ENCODE measurements at places on chromosomes 4 and X.

DNA sequence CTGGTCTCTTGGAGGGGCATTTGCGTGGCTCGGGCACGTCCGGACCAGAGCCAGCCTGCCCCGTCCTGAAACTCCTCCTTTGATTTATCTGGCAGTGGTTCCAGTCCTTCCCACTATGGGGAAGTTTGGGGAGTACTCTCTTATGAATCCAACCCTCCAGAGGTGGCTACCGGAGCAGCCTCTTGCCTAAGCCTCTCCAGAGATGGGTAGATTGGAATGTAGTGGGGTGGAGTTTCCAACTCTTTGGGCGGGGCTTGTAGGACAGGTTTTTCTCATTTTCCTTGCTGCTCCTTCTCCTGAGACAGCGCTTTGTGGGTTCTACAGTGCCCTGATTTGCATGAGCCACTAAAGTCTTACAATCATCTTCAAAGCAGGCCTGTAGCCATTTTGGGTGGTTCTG lies 60.1 kb upstream of the XAGE1B start:
- no peak for DNase-seq

- no peak for DNase-seq
These were observed 16.7 kb downstream of the ATP5ME start for GRCh38 chr4:657338-657833.

- DNase-seq, result no peak
These were observed 9.5 kb downstream of the GNRHR start for GRCh38 chr4:67744561-67745283.

GRCh38 chrX:8304668-8305067 lies 133.6 kb upstream of the VCX2 start:
- no peak for DNase-seq

- peak; percentile 61 for DNase-seq
These were observed 65.6 kb downstream of the ATXN3L start for GRCh38 chrX:13254076-13254785.

DNA sequence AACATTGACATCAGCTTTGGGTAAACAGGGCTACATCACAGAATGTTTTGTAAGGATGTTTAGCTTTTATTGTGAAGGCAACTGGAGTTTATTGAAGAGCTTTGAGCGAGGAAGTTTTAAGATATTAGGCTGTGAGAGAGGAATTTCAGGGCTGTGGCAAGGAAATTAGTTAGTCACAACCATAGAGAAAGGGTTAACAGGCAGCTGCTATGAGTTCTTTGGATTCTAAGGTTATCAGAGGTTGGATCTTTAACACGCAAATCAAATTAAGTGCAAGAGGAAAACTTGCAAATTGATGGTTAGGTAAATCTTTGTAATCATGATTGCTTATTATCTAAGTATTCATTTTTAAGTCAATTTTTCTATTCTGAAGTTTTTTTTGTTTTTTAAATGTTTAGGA lies 156.0 kb downstream of the UGT8 start:
- no peak for DNase-seq

- DNase-seq, result no peak
These were observed 6.0 kb upstream of the CWH43 start for GRCh38 chr4:48979914-48980579.

- no peak for DNase-seq
These were observed 214.6 kb upstream of the MAB21L2 start for GRCh38 chr4:150367326-150367725.

- DNase-seq, result no peak
These were observed 108.0 kb downstream of the GPM6A start for GRCh38 chr4:175703956-175704600.

GRCh38 chr4:189511581-189511980 lies 429.1 kb upstream of the FRG1 start:
- DNase-seq, result no peak

DNA sequence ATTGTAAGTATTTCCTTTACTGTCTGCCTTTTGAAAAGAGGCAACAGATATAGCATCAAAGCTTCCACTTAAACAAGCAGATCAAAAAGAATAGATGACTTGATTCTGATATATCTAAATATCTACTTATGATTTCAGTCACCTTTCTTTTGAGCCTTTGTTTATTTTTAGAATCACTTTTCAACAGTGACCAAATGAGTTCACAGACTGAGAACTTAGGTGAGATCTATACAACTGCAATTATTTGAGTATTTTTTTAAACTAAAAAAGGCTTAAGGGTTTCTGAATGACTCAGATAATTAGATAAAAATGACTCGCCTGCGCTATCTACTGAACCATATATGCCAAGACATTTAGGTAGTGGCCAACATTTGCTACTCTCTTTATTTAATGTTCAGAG lies 166.7 kb upstream of the KCNIP4 start:
- no peak for DNase-seq

DNA sequence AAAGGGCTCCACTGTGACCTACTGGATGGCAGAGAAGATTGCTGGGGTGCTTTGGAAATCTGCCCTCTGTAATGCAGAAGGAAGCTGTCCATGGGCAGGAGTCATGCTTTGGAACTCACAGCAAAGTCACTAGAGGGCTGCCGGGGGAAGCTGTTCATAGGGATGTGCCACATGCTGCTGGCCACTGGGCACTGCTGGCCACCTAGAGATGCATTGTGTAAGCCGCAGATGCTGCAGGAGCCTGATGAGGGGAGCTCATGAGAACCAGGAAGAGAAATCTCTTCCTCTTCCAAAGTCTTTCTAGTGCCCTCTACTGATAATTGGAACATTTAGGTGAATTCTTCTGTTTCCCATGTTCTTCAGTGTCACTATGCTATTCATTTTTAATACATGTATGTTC lies 31.2 kb upstream of the UXT start:
- no peak for DNase-seq

DNA sequence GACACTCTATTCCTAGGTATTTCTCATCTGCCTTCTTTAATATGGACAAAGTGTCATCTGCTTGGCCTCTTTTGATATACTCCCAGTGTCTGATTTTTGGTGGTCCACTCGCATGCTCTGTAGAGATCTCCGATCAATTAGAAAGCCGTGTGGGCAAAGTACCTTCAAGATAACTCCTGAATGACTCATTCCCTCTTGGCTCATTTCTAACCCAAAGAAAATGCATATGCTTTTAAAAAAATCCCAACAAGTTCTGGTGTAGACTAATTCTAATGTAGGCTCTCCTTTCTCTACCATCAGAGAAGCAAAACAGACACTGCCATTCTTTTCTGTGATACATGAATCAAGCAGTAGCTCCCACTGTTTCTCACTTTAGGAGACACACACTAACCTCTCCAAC lies 714.9 kb upstream of the ADGRL3 start:
- no peak for DNase-seq

DNA sequence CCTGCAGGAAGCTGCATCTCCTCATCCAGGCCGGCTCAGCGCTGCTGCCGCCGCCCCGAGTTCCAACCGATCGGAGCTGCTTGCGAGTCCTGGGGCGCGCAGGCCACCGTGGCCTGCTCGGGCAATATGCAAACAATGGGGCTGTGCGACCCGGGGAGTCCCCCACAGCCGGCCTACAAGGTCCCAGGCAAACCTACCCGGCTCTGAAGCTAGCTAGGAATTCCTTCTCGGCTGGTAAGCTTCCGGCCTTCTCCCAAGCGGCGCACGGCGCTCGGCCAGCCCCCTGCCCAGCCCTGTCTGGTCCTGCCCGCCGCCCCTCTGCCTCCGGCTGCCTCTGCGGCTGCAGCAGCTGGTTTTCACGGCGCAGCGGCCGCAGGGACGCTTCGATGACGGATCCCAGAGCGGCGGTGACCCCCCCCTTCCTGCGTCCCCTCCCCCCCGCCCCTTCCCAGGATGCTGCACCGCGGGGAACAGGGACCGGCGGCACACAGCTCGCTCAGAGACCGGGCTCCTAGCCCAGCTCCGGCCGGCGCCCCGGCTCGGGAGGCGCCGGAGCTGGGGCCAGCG lies 59.4 kb downstream of the TSC22D3 start:
- DNase-seq, result no peak

DNA sequence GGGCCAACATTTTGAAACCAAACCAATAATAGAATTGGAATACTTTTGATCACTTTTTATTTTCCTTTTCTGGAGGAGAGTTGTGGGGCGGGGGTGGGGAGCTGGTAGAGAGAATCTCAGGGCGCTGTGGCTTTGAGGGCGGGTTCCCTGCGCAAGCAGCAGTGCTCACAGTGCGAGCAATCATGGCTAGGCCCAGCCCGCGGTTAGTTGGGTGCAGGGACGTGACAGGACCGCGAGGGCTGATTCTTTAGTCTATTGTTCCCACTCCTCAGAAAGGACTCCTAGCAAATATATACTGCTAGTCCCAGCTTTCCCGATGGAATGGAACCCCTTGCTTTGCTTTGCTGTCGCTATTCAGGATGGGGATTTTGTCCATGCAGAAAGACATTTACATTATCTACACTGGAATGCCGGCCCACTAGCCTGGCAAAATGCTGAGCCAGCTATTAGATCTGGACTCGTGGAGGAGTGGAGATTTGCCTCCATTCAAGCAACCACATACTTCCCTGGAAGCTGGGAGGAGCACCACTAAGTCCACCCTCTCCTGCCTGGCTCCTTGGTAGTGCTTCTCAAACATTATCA lies 23.9 kb upstream of the APLN start:
- DNase-seq, result no peak

GRCh38 chrX:146056511-146057081 lies 239.0 kb downstream of the SLITRK2 start:
- DNase-seq, result no peak

DNA sequence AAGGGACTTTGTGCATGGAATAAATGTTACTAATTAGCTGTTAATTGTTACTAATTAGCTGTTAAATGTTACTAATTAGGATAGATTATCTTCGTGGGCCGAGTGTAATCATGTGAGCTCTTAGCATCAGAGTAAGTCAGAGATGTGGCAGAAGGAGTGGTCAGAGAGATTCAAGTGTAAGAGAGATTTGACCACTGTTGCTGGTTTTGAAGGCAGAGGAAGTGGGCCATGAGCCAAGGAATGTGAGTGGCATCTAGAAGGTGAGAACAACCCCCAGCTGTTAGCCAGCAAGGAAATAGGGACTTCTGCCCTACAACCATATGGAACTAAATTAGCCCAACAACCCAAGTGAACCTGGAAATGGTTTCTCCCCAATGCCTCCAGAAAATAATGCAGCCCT lies 28.2 kb downstream of the ODAPH start:
- DNase-seq, result no peak

- DNase-seq, result no peak
These were observed 763 bp downstream of the PYURF start for GRCh38 chr4:88522702-88523324.

DNA sequence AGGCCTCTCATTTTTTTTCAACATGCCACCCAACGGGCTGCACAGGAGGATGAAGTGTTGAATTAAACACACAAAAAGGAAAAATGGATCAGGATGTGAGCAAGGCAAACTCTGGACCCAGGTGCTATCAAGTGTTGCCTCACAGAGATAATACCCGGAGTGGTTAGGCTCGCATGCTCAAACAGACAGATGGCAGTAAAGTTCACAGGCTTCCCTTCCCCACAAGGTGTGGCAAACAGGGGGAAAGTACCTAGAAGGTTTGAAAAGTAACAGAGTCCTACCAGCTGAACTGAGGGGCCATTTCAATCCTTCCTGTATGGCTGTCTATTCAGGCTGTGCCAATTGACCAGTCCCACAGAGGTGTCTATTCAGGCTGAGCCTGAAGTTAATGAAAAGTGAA lies 123.9 kb upstream of the GC start:
- DNase-seq, result no peak

GRCh38 chr4:189021831-189022230 lies 882.6 kb downstream of the TRIML1 start:
- no peak for DNase-seq

GRCh38 chrX:17527922-17528321 lies 152.9 kb downstream of the NHS start:
- DNase-seq, result no peak

DNA sequence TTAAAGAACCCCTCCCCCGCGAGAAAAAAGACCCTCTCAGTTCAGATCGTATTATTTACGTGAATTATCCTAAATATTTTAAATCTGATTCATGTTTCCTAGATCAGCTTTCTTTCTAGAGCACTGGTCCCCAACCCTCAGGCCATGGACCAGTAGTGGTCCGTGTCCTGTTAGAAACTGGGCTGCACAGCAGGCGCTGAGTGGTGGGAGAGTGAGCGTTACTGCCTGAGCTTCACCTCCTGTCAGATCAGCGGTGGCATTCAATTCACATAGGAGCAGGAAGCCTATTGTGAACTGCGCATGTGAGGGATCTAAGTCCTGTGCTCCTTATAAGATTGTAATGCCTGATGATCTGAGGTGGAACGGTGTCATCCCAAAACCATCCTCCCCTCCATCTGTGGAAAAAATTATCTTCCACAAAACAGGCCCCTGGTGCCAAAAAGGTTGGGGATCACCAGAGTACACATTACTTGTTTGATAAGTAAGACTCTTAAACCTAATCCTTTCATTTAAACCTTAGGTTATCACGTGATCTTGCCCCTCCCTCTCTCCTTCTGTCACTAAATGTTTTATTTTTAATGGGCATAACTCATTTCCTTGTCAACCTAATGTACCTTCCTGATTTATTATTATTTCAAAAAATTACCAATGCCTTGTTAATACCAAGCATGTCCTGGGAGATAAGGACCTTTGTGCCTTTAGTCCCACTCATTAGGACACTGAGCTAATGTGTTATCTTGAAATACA lies 442.9 kb downstream of the TLL1 start:
- no peak for DNase-seq

DNA sequence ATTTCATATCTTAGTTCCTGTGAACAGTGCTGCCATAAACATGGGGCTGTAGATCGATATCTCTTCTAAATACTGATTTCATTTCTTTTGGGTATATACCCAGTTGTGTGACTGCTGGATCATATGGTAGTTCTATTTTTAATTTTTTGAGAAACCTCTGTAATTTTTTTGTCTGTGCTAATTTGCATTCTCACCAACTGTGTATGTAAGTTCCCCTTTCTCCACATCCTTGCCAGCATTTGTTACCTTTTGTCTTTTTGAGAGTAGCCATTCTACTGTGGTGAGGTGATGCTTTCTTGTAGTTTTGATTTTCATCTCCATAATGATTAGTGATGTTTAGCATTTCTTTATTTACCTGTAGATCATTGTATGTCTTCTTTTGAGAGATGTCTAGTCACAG lies 2086.5 kb upstream of the TENM3 start:
- DNase-seq, result no peak

- DNase-seq, result peak; percentile 38
These were observed 96.7 kb upstream of the NKX1-1 start for GRCh38 chr4:1502976-1503375.

GRCh38 chrX:53323196-53323595 lies 41.8 kb upstream of the IQSEC2 start:
- no peak for DNase-seq

- no peak for DNase-seq
These were observed 108.3 kb downstream of the APBB2 start for GRCh38 chr4:41106081-41106480.

DNA sequence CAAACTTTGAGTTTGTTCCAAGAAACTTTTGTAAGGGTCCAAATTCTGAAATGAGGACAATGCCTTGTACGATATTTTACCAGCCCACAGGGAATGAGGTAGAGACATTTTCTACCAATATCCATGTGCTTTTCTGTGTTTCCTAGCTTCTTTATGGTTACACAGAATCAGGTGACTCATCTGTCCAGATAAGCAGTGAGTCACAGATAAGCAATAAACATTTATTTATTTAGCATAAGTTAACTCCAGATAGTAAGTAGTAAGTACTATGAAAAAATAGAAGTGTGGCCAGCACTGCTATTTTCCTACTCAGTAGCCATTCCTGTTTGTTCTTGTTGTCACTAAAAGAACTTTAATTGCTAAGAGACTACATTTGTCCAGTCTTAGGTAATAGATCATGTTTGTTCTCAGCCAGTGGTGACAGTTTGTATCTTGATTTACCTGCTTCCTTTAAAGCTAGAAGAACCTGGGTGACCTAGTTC lies 7.4 kb downstream of the AFF1 start:
- no peak for DNase-seq

All from natural killer cell treated with Interleukin-12 subunit alpha and Interleukin-12 subunit beta and Interleukin-15 and Interleukin-18, amount 100 ng/mL, for 72 hours (primary cell).